ENCODE measurements at places on chromosomes 2 and 18. TPM values are rescaled to one million over a fixed set of nuclear protein-coding genes. Genes with fewer than 3 reads are reported as not detected.

GRCh38 chr2:1849450-1849849 is 105.1 kb upstream of the PXDN start:
- no peak for DNase-seq

Gene ARHGAP15
- not detected for total RNA-seq

Gene REG1A
- total RNA-seq = 37.3 TPM

DNA sequence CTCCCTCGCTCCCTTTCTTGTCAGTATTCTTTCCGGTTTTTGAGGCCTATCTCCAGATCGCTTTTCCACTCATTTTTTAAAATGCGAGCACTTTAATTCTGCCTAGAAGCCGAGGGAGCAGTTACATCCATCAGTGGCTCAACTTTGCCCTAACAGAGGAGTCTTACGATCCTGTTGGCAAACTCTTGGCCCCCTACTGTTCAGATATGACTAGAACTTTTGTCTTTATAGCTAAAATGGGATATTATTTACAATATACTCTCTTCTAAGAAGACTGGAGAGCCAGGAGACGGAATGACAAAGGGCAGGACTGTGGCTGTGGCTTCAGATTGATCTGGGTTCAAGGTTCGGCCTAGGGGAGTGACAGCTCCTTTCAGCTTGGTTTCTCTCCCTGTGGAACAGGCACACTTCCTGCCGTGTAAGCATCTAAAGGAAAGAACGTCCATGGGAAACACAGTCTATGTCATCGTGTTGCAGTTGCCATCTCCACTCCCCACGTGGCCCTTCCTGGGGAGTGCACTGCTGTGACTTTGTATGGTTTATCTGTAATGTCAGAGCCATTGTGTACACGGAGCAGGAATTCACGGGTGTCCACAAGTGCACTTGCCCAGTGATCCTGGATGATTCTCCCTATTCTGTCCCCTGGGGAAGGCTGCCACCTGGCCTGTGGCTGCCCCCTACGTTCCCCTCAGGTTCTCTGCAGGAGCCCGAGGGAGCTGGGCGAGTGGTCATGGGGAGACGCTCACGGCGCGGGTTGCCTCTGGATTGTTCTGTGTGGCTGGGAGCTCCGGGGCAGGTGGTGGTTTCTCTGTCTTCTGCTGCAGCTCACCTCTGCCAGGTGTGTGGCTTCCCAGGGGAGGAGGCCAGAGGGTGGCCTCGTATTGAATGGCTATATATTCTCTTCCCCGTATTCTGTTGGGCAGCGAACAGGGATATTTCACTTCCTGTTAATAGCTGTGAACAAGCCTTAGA is 222.0 kb downstream of the LDLRAD4 start:
- DNase-seq = no peak

GRCh38 chr2:49931241-49931640 is 776.9 kb upstream of the FSHR start:
- DNase-seq = no peak

Measured in type B pancreatic cell (in vitro differentiated cells).